Activated CD4-positive, alpha-beta memory T cell treated with anti-CD3 and anti-CD28 coated beads, Interleukin-2, amount 10 ng/mL, durations not matched to agents 7 days and 5 days (primary cell): ENCODE measurements at places on chromosomes 11 and 22.

- DNase-seq = no peak
These were observed 1.2 kb upstream of the DUSP8 start for GRCh38 chr11:1573077-1573902.

DNA sequence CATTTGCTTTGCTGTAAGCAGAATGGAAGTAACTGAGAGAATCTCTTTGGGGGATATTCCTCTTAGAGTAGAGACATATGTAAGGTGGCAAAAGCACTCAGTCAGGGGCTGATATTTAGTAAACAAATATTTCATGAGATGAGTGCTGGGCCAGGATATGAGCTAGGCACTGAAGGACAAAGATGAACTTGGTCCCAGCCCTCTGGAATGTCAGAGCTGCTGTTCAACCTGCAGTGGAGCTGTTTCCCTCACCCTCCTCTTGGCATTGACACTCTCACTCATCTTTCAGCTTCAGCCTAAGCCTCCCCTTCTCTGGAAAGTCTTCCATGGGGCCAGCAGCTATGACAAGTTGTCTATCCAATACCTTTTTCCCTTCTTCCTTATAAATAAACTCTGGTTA is 22.2 kb downstream of the RASSF10 start:
- DNase-seq = no peak

DNA sequence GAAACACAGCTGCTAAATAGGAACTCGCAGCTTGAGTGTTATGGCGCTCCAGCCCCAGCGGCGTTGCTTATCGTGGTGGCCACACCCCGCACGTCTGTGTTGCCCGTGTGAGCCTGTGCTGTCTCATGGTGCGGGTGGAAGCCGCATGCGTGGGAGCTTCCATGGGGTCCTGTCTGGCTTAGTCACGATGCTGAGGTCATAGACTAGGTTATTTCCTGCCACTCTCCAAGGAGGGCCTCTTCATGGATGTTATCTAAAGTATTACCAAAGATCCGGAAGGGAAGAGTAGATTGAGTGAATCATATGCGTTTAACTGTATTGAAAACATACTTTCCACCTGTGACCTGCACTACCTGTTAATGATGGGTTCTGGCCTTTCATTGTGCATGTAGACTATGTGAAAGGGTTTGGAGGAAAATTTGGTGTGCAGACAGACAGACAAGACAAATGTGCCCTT is 21.7 kb downstream of the CTTN start:
- DNase-seq = no peak

GRCh38 chr22:48343461-48343860 is 1484.2 kb downstream of the BRD1 start:
- no peak for DNase-seq

DNA sequence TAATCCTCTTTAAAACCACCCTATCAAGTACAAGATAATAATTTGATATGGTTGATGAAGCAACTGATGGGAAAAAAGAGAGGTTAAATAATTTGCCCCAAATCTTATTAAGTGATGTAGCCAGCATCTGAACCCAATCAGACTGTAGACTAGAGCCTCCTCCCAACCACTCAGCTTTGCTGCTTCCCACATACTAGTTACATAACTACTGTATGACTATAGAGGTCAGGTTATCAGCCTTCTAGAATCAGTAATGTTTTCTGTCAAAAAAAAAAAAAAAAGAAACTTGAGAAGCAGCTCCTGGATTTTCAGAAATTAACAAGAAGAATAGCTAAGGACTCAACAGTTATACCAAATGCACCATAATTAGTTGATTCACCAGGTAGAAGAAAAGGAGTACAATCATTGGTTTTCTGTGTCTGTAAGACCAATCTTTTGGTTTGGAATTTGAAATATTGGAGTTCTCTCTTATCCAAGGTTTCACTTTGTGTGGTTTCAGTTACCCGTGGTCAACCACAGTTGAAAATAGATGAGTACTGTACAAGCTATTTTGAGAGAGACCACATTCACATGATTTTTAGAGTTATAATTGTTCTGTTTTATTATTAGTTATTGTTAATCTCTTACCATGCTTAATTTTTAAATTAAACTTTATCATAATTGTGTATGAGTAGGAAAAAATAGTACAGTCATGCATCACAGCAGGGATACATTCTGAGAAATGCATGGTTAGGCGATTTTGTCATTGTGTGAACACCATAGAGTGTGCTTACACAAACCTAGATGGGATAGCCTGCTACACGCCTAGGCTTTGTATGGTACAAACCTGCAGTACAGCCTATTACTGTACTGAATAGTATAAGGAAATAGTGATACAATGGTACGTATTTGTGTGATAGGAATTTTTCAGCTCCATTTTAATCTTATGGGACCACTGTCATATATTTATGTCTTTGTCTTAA is 72.2 kb downstream of the PDHX start:
- no peak for DNase-seq

DNA sequence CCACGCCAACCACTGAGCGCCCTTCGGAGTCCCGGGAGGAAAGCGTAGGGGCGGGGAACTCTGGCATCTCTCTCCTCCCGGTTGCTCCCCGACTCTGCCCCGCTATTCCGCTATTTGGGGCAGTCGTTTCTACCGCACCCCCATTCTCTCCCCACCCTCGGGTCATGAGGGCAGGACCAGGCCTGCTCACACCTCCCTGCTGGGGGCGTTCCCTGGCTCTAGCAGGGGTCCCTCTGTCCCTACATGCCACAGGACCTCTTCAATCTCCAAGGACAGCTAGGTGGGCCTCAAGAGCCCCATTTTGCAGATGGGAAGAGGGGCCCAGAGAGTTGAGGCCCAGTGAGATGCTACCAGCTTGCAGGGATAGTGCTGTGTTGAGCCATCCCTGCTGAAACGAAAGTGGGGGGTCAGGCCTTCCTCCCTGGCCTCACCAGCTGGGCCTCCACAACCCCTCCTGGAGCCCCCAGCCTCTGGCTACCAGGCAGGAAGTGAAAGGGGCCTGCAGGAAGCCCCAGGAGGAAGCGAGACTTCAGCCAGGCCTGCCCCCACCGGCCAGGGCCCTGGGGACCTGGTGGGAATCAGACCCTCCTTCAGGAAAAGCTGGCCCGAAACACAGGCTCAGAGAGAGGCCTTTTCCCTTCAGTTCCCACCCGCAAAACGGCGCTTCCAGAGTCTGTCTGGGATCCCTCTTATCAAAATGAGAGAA is 5.5 kb upstream of the SHISA8 start:
- DNase-seq = no peak

GRCh38 chr22:23397613-23398567 is 182.2 kb downstream of the IGLL1 start:
- DNase-seq = no peak

- DNase-seq = no peak
These were observed 53.2 kb downstream of the MN1 start for GRCh38 chr22:27748349-27748748.

DNA sequence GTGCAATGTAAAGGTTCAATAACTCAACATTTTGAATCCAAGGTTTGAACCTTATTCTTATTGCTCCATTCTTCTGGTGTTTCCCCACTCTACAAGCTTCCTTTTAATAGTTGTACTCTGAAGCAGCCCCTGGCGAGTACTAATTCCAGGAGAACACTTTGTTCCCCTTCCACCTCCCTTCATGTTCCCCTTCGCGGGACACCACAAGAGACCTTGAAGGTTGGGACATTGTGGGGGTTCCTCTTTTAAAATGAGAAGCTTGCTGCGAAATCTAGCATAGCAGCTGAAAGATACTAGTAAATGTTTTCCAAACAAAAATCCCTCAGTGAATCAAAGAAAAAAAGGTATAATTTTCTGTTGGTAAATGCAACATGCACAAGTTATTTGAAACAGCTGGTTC is 626.3 kb upstream of the LRRC4C start:
- no peak for DNase-seq

DNA sequence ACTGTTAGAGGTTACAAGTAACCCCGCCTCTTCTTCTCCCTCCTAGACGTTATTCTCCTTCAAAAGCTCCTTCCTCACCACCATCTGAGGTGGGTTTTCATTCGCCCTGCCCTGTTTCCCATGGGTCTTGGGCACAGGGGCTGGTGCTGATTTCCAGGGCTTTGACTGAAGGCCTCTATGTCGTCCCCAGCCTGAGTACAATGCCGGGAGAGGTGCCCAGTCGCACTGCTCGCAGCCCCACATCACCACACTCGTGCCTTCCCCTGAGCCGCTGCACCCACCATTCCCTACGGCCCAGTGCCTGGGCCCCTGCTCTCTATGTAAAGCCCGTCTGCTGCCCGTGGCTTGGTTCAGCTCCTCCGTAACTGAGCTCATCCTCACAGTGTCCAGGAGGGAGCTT is 169.8 kb downstream of the DSCAML1 start:
- no peak for DNase-seq

GRCh38 chr11:9130297-9130696 is 38.9 kb upstream of the SCUBE2 start:
- DNase-seq = no peak

GRCh38 chr11:134250246-134250645 is 2.9 kb downstream of the THYN1 start:
- no peak for DNase-seq

- DNase-seq = no peak
These were observed 4.9 kb downstream of the CRYAB start for GRCh38 chr11:111906680-111907079.
